Foreskin fibroblast (primary cell): ENCODE measurements at places on chromosomes 1 and 21.

DNA sequence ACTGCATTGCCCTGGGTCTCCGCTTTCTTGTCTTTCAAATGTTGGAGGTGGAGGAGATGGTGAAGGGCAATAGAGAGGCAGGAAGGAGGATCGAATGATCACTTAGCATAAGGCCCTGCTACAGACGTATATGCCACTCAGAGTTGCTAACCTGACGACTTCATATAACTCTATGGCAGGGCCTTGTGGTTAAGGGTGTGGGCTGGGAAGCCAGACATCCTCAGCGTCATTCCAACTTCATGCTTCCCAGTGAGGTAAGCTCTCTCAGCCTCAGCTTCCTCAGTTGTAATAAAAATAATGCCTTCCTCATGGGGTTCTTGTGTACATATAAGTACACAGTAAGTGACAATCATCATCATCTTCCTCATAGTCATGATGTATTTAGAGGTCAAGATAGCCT is 54.6 kb downstream of the CASQ2 start:
- DNase-seq, result no peak

DNA sequence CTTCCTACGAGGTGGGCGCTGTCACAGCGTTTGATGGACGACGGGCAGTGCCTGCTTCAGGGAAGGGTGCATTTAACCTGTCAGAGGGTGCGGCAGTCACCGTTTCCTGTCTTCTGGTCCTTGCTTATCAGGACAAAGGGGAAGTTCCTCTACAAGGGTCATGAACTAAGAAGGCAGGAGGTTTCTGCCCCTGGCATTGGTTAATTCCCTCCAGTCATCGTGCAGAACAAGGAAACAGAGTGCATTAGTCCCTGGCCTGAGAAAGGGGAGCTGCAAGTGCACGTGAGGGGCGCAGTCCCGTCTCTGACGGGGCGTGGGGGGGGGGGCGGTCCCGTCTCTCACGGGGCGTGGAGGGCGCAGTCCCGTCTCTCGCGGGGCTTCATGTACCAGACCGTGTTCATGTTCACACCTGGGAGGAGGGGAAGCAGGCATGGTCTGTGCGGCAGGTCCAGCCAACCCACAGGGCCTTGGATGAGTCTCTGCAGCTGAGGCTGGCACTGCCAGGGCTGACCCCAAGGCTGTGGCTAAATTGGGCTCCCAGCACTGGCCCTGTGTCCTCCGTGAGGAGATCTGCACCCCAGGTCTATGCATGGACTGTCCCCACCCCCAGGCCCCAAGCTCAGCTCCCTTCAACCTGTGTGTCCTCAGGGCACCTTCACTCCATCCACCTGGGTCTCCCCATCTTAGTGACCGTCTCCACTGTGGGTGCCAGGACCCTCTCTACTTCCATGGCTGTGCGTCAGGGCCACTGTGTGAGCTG is 89.2 kb upstream of the COL6A1 start:
- DNase-seq, result no peak

GRCh38 chr1:97017895-97018294 is 296.3 kb downstream of the PTBP2 start:
- no peak for DNase-seq

DNA sequence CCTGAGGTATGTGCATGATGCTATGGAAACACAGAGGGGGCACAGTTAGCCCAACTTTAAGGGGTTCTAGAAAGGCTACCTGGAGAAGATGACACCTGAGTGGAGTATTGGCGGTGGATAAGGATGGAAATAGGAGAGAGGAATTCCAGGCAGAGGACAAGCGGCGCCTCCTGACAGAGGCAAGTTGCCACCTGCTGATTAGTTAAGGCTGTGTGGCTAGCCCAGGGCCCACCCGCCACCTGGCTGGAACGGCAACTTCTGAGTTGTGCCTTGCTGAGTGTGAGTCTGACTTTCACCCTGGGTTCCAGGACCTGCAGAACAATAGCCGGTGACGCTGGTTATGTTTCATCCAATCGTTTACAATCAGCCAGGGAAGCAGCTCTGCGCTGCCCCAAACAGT is 126.9 kb upstream of the LMO4 start:
- DNase-seq, result no peak
